Neuronal stem cell (in vitro differentiated cells): ENCODE measurements at places on chromosomes 5 and 9.

DNA sequence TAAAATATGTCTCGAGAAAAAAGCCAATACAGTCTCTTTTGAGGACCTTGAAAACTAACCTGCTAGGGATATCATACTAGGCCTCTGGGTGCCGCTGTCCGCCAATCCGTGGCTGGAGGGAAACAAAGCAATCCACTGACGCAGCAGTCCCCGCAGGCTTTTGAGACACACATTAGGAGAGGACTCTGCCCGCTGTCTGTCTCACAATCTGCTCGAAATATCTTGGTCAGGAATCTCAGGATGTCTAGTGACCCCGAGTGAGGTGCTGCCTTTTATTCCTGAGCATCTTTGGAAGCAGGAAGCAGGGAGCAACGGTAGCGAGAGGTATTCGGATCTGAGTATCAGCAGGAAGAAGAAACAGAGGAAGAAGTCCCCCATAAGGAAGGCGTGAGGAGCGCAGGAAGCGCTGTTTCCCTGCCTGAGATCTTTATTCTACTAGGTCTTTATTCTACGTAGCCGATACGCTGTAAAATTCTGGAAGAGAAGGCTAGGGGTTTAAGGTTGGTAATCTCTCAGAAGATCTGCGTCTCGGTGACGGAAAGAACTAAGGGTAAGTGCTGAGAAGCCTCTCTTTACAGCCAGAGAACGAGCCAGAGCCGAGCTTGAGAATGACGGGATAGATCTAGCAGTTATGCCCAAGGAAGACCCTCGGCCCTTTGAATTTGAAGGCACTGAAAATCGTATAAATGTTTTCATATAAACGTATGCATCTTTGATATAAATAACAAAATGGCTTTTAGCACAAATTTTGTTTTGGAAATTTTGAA lies 4.0 kb upstream of the PCDHGA1 start:
- DNase-seq, result no peak

GRCh38 chr9:34624475-34625185 lies 4.2 kb downstream of the ARID3C start:
- peak; percentile 86 for DNase-seq

DNA sequence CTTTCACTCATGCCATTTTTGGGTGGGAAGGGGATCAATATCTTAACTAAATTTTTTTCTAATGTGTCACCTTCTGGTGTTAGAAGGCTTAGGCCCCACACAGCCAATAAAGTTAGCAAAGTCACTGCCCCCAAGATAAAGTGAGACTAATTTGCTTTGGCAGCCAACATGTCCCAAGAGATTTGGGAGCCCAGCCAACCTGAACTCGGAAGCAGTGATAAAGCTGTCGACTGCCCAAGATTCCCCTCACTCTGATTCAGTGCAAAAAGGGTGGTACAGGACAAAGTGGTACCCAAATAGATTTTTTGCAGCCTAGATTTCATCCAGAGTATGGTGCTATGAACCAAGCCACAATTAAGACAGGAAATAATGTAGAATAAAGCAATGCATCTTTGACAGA lies 572.5 kb upstream of the ARRDC3 start:
- no peak for DNase-seq

GRCh38 chr5:169173372-169173771 lies 127.6 kb downstream of the SLIT3 start:
- no peak for DNase-seq

- DNase-seq, result no peak
Measured at GRCh38 chr9:93960221-93960970, 5.2 kb upstream of the BARX1 start.

DNA sequence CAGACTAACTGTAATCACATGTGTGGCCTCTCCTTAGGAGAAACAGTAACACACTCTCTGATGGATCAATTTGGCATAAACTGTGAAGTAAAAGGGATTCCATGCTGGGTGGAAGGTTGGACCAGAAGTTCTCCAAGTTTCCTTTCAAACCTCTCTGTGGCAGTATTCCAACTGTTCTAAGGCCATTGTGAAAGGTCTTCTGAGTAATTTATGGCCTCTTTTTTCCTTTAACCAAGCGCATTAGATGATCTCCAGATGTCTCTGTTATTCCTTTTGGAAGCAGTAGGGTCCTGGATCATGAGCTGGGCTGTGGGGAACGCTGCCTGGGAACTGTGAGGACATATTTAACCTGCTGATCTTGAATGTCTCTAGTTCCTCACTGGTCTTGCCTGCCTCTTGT lies 80.6 kb upstream of the IL6ST start:
- DNase-seq, result no peak

GRCh38 chr9:7676609-7677156 lies 122.9 kb downstream of the DMAC1 start:
- no peak for DNase-seq

DNA sequence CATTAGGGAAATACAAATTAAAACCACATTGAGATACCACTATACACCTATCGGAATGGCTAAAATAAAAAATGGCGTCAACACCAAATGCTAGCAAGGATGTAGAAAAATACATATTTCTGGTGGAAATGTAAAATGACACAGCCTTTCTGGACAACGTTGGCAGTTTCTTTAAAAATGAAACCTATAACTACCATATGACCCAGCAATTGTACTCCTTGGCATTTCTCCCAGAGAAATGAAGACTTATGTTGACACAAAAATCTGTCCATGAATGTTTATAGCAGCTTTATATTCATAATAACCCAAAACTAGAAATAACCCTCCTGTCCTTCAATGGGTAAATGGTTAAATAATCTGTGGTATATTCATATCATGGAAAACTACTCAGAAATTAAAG lies 188.7 kb upstream of the RAD23B start:
- no peak for DNase-seq

GRCh38 chr5:93599399-93600120 lies 16.5 kb downstream of the NR2F1 start:
- DNase-seq, result no peak

- DNase-seq, result no peak
Measured at GRCh38 chr5:178383301-178383918, 150.8 kb upstream of the PHYKPL start.

DNA sequence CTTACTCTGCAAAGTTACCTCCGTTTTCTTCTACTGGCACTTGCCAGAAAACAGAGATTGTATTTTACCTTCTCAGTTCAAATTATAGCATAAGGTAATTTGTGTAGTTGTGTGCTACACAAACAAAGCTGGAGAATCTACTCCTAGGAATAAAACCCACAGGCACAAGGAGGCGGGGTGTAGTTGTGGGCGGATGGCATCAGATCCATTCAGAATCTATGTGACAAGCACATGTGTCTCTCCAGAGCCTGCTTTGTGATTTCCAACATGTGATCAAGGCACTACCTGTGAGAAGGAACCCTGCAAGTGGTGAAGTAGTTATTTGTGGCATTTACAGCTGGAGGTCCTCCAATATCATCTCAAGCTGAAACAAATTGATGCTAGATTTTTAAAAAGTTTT lies 39.0 kb downstream of the GAS1 start:
- no peak for DNase-seq

DNA sequence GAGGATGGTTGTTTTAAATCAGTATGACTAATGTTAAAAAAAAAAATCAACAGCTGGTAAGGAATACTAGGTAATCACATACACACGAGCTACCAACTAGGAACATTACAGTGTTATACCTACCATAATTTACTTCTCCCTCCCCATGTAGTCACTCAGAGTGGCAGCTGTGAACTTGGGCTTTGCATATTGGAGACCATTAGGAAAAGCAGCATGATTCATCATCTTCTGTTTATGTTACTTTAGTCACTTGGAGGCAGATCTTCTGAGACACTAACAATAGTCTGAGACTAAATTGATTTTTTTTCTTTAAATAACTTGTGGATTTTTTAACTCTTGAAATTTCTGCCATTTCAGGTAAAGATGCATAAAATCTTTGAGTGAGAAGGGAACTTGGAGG lies 141.5 kb upstream of the NR4A3 start:
- no peak for DNase-seq
